ENCODE measurements at places on chromosomes 12 and 14.

DNA sequence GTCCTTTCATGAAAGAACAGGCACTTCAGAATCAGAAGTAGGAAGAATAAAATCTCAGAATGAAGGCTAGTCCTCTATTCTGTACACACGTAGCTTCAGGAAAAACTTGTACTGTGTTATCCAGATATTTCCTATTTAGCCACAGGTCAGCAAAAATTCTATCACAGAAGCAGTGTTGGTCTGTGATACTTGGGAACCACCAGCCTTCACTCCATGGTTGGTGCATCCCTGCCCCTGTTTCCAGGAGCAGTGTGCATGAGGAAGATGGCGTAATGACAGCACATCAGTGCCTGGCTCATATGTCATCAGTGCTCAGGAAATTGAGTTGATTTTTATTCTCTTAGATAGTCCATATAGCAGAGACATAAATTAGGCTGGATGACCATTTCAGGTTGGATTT lies 87.7 kb downstream of the SAMD4A start:
- DNase-seq = no peak

DNA sequence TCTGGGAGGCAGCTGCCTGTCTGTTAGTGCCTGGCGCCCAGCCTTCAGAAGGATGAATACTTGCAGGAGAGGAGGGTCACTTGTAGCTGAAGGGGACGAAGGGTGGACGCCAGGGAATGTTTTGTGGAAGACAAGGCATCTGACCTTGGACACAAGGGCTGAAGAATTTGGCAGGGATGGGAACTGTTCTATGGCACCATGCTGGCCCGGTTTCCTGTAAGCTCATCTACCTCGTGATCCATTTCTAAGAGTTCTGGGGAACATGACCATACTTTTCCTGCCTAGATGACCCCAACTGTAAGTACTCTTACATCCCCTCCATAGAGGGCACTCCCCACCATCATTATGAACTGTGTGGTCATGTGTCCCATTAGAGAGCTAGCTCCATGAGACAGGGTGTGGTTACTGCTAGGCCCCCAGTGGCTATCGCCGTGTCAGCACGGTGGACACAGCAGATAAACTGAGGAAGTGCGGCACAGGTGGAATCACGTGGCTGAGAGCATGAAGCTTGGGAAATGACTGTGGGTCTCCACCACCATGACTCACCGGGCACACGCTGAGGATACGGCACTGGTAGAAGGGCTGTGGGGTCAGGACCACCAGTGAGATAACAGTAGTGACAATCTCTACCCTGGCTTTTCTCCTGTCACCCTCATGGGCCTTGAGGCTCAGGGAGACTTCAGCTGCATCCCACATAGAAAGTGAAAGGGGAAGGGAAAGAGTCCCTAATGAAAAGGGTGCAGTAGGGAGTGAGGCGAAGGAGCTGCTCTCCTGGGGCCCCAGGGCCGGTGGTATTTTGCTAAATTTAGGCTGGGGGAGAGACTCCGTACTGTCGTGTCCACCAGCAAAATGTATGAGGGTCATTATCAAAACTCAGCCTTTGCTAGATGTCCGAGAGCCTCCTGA lies 252.6 kb downstream of the FOXN3 start:
- no peak for DNase-seq

DNA sequence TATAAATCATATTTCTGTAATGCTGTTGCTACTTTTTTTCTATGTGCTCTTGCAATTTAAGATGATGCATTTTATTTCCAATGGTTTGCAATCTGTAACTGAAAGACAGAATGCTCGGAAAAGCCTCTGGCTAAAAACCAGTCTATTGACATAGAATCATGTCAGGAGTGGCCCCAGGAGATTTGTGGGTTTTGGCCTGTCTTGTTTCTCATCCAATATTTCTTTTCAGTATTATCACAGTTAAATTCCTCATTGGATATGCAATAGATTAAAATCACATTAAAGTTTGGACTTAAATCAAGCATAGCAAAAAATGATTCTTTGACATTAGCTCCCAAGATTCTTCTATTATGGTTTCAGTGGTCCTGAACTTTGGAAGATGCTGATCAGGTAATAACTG lies 19.1 kb upstream of the SLC38A2 start:
- DNase-seq = no peak

DNA sequence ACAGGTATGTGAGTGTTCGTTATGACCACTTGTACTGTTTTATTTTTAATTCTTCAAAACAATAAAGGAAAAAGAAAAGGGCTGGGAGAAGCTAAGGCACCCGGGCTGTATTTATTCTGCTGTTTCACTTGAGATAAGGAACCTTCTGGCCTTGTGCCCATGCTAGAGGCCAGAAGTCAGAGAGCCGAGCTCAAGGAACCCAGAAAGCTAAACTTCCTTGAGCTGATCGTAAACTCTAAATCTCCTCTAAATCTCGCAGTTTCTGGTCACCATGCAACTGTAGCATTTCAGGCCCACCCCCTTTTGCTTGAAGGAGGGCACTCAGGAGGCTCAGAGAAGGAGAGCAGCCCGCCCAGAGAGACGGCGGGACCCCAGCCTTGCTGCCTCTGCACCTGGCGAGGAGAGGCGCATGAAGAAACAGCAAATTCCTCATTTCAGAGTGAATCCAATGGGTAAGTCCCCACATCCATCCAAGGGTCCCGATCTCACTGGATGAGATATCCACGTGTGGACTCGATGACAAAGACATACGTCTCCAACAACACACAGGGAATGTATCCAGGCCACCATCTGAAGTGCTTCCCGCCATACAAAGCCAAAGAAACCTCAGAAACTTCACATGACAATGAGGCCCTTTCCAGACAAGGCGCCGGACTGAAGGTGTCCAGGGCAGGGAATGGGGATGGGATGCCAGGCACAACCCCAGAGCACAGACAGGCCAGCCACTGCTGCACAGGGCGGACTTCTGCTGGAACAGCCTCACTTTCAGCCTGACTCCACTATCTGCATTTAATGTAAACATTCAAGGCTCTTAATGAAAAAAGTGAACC lies 14.6 kb downstream of the CCDC88C start:
- DNase-seq = no peak

- DNase-seq = no peak
Observed at GRCh38 chr12:9971181-9971580, at the start of gene CLEC12A. Gene CLEC12A, plus strand, starts transcription at chr12:9971409. Its CDS starts 188 bp downstream, at chr12:9971597.

GRCh38 chr12:127293507-127294310 lies 973.3 kb upstream of the TMEM132C start:
- no peak for DNase-seq

DNA sequence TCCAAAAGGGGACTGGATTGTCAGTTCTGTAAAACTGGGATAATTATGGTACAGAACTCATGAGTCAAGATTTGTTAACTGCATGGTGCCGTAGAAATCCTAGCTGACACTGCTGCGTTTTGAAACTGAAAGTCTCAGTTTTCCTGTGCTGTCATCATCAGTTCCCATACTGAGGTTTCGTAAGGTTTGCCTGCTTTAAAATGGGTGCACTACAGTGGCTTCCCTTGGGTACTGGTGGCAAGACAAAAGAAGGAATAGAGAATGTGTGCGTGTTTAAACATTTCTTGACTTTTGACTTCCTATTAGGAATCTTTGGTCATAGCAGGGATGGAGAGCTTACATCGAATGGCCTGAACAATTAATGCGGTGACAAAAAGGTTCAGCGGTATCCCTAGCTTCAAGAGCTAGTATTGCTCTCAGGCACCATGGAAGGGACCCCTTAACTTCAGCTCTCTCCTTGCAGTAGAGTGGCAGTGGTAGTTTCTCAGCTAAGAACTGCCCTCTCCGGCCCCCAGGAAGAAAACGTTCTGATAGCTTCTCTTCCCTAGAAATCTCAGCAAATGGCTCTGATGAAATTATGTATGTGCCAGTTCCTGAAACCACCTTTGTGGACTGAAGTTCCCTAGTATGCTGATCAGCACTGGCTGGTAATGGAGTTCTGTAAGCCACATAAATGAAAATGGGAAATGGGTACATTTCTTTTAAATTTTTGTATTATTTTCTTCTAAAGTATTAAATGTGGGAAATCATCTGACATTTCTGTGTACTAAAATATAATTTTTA lies 28.9 kb downstream of the ANO6 start:
- no peak for DNase-seq

DNA sequence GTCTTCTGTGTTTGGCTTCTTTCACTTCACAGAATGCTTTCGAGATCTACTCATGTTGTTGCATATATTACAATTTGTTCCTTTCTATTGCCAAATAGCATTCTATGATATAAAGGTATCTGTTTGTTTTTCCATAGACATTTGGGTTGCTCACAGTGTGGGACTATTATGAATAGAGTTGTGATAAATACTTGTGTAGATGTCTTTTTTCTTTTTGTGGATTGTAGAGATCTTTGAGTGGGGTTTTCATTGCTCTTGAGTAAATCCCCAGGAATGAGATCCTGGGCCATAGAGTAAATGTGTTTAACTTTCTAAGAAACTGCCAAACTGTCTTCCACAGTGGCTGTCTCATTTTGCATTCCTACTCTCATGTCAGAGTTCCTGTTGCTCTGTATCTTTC lies 24.9 kb upstream of the CEBPE start:
- no peak for DNase-seq

- DNase-seq = no peak
Observed at GRCh38 chr14:59755409-59756135, 115.0 kb downstream of the RTN1 start.

GRCh38 chr12:105998561-105998960 lies 140.2 kb downstream of the NUAK1 start:
- no peak for DNase-seq

DNA sequence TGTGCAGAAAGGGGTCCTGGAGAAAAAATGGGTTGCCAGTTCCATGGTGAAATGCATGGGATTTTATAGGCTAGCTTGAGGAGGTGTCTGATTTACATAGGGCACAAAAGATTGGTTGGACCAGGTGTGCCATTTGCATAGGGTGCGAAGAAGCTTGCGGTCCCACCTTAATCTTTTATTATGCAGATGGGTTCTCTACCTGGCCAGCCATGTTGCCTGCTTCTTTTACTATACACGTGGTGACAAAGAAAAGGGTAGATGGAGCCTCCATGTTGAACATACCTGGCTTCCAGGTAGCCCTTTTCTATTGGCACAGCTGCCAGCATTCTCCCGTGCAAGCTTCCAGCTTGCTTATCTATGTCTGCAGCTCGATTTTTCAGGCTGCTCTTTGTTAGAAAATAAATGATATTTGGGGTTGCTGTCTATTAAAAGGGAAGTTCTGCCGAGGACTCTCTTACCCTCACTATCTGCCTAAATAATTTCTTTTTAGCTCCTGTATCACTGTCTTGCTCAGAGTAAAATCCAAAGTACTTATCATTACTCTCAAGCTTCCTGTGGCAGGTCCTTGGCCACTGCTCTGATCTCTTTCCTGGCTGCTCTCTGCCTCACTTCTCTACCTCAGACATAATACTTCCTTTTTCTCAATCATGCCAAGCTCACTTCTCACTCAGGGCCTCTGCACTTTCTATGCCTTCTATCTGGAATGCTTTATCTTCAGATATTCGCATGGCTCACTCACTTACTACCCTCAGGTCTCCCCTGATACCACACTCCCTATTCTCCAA lies 216.0 kb upstream of the DAAM1 start:
- DNase-seq = no peak

DNA sequence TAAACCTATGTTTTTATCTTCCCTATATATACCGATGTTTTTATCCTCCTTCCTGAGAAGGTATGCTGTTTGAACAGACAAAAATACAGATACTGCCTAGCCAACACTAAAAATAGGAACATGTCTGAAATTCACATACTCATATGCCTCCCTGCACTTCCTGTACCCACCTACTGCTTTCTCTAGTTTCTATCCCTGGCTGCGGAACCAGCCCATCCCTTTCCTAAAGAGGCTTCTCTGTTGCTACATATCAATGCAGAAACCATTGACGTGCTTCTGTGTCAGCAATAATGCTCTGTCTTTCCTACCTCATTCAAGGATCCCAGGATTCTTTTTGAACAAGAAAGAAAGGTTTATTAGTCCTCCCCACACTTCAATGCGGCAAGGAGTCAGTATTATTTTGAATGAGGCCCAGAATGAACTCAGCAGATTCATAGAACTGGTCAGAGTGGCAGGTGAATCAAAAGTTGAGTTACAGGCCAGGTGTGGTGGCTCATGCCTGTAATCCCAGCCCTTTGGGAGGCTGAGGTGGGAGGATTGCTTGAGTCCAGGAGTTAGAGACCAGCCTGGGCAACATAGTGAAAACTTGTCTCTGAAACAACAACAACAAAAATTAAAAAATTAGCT lies 67.8 kb upstream of the NAP1L1 start:
- DNase-seq = no peak

GRCh38 chr12:76284816-76285750 lies 63.1 kb downstream of the BBS10 start:
- no peak for DNase-seq

DNA sequence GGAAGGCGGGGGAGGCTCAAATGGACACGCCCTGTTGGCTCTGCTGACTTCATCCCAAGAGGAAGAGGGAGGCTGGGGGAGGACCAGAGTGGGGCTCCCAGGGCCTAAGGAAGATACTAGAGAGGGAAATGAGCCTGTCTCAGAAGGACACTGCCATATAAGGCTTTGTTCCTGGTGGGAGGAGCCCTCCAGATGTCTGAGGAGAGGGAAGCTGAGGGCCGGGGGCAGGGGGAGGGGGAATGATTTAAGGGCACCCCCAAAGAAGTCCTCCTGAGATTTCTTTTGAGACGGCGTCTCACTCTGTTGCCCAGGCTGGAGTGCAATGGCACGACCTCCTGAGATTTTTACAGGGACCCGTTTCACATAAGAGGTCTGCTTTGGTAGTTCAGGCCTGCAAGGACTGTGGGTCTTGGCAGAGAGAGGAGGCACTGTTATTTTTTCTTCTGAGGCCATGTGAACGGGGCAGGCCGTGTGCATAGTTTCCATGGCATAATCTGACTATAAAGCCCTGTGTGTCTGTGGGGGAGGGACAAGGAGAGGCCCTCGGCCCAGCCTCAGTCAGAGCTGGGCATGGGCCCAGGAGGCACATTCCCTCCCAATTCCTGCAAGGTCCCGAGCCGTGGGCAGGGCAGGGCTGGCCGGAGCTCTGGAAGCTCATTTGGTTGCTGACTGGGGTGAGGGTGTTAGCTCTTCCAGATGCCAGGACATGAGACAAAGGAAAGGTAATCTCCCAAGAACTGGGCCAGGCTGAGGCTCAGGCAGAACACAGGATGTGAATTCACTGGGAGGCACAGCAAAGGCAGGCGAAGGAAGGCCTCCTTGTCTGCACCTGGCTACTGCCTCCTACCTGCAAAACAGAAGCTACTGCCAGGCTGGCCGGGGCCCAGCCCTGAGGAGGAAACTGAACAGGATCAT lies 22.2 kb upstream of the PLEKHG3 start:
- DNase-seq = no peak

Measured in cortex of kidney (tissue), 1 donor.